ENCODE measurements at places on chromosomes 2 and 18.

DNA sequence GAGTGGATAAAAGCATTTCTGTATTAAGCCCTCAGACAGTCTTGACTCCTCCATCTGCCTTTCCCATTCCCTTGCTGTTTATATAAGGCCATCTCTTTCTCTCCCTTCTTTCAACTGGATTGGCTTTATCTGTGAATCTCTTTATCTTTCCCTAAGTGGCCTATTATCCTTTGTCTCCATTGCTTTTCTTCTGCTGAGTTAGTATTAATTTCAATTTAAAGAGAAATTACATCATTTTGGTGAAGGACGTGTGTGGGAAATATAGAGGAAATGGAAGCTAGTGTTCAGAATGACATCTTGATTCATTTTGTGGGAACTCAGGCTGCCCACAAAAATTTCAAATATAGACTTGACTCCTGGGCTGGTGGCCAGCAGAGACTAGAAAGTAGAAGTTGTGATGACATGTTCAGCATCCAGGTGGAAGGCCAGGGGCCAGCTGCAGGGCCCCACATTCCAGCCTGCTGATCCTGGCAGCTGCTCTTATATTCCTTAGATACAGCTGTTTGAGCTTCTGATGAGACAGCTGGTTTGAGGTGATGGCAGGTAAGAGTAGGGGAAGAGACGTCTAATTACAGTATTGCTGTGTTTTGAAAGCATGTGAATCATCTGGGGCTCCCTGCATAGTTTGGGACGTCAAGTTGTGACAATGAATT lies 52.3 kb downstream of the DIS3L2 start:
- DNase-seq, result no peak

DNA sequence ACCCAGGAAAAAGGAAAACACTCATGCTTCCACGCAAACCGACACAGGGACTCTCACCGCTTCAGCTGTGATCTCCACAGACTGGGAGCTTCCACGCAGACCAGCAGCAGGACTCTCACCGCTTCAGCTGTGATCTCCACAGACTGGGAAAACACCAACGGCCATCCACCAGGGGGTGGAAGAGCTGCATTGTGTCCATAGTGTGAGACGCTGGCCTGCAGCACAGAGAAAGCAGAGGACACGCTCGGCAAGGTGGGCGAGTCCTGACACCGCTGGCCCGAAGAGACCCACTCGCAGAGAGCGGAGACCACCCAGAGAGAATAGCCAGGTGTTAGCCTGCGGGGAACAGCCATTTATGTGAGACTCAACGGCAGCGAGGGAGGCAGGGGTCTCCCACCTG lies 42.5 kb upstream of the NFATC1 start:
- no peak for DNase-seq

DNA sequence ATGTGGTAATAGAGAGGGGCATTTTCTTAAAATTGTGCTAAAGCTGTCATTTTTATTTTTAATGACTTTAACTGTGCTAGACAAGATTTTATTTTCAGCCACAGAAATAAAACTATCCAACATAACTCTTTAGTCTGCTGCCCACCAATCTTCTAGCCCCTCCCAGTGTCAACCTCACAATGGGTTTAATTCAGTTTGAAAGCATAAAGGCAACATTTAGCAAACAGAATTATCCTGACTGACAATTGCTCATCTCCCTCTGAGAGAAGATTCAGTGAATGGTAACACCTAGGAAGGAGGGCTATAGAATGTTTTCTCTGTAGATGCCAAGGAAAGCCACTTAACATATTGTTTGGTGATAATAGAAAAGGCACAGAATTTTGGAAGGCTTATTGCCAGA lies 5.2 kb downstream of the ERMN start:
- no peak for DNase-seq

DNA sequence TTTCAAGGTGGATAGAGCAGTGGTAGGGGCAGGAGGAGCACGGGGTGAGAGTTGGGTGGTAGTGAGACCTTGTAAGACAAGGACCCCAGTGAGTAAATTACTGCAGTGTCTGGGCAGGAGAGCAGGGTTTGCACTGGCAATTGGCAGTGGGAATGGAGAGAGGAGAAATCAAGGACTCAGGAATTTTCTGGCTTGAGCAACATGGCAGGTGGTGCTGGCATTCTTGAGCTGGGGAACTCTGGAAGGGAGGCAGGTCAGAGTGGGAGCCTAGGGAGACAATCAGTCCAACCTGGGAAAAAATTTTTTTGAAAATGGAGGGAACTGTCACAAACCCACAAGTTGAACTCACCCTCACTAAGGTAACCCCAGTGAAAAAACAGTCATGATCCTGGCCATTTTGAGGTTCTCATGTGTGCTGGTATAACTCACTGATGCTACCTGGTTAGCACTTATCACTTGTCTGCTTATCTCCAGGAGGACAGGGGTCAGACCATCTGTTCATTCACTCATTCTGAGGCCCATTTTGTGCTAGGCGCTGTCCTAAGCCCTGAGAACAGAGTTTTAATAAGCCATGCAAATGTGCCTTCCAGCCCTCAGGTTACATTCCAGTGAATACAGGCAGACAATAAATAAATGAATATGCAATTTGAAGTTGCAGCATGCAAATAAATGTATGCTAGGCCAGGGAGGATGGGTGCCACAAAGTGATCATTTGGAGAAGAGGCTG lies 92.2 kb upstream of the SEC11C start:
- DNase-seq, result no peak

DNA sequence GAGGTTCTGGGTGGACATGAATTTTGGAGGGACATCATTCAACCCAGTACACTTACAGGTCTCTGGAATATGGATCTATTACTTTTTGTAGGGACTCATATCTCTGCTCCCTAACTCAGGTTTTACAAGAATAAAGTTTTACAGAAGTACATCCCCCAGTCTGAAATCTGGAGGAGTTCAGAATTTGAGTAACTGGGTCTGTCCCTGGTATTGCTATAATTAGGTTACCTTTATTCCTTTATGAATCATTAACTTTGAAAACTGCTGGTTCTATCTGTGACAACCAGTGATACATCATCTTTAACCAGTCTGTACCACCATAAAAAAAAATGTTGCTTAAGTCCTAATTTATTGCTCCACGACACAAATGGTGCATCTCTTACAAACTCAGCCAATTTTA lies 59.9 kb downstream of the INSIG2 start:
- DNase-seq, result no peak

DNA sequence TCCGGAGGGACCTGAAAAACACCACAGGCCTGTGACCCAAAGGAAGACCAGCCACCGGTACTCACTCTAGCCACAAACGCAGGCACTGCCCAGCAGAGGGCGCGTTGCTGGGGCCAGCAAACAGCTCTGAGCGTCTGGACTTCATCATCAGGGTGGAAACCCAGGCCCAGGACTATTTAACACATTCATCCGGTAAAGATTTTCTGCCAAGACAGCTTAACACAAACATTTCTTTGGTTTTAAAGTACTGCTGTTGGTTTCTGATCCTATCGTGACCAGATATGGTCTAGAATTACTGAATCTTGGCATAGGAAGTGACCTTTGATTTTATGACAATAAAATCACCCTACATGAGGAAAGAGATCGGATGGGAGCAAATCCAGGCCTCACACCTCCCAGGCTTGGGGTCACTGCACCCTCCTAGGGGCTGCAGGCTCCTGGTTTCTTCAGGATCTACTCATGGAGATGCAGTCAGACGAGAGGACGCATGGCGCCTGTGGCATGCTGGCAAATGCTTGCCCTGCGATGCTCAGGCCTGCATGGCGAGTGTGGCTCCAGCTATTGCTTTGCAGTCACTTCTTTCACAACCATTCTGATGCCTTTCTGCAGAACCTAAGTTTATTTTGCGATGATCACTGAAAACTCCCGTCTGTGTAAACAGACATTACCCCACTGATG lies 130.4 kb downstream of the COL4A4 start:
- DNase-seq, result peak; percentile 21

DNA sequence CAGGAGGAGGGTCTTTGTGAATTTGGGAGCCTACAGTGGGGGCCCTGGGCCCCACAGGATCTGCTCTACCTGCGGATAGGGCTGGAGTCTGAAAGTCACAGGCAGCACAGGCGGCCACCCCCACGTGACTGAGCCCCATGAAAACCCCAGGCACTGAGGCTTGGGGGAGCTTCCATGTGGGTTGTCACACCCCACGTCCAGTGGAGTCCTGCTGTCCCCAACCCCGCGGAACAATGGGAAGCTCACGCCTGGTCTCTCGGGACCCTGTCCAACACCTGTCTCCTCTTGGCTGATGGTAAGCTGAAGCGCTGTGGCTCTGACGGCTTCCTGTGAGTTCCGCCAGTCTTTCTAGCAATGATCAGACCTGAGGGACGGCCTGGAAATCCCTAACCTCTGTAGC lies 85.8 kb downstream of the PTGR3 start:
- DNase-seq, result no peak

DNA sequence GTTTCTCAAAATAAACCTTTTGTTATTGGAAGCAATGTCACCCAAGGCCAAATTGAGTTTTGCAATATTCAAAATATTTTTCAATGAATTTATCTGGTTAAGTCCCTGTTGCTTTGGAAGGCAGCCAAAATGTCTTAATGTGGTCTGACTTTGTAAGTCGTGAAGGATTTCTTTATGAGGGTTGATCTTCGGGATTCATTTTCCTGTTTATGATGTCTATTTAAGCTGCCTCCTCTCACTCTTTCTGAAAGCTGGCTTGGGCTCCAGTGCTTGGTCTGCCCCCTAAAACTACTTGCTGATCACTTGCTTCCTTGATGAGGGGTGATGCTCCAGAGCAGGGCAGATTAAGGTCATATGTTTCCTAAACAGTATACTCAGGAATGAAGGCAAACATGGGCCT lies 141.1 kb downstream of the ANTXR1 start:
- DNase-seq, result no peak

DNA sequence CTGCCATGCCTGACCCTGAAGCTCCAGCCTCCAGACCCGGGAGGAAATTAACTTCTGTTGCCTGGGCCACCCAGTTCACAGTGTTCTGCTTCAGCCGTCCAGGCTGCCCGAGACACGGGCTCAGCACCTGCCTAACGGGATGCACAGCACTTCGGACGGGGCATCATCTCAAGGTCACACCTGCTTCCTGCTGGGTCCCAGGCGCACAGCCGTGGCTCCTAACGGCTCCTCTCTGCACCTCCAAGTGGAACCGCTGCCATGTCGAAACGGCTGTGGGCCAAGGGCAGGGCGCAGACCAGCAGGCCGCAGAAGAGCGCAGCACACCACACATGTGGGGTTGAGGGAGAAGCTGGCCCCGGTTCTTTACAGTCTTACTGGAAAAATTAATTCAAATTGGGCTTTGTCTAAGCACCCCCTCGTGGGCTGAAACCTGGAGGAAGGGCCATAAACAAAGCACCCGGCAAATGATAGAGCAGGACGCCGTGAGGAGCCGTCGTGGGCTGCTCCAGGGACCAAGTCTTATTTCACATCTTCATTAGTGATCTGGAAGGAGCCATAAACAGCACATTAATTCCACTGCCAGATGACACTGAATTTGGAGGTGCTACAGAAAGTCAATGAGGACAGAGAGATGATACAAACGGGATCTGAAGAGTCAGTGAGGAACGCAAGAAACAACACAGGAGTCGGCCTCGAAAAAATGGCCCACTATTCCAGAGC lies 59.6 kb downstream of the EIPR1 start:
- DNase-seq, result no peak

DNA sequence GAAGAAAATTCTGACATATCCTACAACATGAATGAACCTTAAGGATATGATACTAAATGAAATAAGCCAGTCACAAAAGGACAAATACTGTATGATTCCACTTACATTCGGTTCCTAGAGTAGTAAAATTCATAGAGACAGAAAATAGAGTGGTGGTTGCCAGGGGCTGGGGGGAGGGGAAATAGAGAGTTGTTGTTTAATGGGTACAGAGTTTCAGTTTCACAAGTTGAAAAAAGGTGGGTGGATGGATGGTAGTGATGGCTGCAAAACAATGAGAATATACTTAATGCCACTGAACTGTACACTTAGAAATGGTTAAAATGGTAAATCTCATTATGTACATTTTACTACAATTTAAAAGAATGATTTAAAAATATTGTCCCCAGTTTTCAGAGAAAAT lies 53.3 kb upstream of the NFU1 start:
- DNase-seq, result peak; percentile 25

- no peak for DNase-seq
Measured at GRCh38 chr18:23636071-23636399, 26.7 kb downstream of the ANKRD29 start.

DNA sequence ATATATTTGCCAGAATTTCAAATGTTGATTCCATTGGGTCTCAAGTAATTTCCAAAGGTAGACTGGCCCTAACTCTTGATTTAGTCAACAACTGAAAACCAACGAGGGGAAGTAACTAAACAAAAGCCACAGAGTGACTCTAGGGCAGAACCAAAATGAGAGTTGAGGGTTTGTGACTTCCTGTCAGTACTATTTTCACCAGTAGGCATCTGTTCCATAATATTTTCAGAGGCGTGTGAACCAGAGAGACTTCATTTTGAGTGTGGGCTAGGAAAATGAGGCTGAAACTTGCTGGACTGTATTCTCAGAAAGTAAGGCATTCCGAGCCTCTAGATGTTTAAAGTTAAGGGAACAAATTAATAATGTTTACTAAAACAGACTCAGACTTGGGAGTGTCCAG lies 70.6 kb downstream of the GDF7 start:
- no peak for DNase-seq

GRCh38 chr2:8090748-8091700 lies 590.8 kb upstream of the ID2 start:
- peak; percentile 60 for DNase-seq

- no peak for DNase-seq
Measured at GRCh38 chr2:189608795-189609422, 28.3 kb upstream of the SLC40A1 start.

DNA sequence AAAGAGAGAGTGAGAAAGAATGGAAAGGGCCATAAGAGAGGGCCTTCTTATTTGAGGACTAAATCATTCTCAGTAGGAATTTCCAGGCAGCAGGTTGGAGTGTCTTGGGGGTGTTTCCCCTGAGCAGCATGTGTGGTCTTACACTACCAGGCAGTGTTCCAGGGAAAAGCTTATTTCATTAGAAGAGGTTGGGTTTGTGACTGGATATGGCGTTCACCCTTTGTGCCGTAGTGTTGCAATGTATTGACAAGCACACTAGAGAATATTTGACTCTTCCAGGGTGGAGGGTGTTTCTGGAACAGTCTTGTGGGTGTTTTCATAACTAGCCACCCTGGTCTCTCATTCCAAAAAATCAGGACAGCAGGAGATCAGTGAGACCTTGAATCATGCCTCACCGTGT lies 105.5 kb downstream of the NRP2 start:
- no peak for DNase-seq

DNA sequence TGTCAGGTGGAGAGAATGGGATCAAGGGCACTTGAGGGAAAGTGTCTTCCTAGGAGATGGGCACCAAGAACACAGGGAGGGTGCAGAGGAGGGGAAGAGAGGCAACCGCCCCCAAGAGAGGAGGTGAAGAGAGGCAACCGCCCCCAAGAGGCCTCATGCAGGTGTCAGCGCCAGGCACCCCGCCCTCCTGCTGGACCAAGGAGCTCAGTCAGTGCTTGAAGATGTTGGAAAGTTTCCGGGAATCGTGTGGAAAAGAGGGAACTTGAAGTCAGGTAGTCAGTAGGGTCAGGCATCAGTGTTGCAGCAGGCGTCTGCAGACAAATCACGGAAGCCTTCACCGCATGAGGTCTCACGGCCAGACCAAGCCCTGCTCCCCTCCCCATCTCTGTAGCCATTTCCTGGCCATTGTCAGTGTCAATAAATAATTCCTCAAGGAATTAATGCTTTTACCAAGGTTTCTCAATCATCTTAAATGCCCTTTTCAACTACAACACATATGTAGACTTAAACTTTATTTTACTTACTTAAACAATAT lies 353.1 kb downstream of the EIPR1 start:
- DNase-seq, result no peak

All from activated naive CD4-positive, alpha-beta T cell treated with anti-CD3 and anti-CD28 coated beads, Interleukin-2, amount 50 U/mL, for 16 hours (primary cell).